Activated T-helper 1 cell treated with anti-CD3 and anti-CD28 coated beads, Interleukin-12 subunit alpha, Interleukin-12 subunit beta, Interleukin-2, Interleukin-4 antibody, amounts not matched to agents 30 ng/mL and 10 ng/mL and 1 ng/mL, durations not matched to agents 14 hours and 24 hours and 36 hours (primary cell): ENCODE measurements at places on chromosomes 5 and 9. TPM values are rescaled to one million over a fixed set of nuclear protein-coding genes. Genes with fewer than 3 reads are reported as not detected.
A peak's percentile ranks its signal among the peaks of the same experiment; 100 is the strongest.

DNA sequence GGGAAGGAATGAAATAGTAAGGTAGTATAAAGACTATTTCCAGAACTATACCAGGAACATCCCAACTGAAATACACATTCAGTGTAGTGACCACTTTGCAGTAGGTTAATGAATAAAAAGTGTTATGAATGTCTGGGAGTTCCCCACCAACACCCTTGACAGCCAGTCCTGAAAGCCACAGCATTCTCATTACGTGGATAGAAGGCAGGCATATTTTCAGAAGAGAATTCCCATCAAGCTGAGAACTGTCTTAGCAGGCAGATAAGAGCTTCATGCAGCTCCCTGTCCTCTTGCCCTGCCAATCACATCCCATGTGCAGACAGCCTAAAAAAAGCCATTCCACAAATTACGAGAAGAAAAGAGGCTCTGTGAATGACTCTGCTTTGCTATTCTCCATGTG, 695.0 kb downstream of the DTWD2 start:
- H3K4me1 ChIP-seq, result no peaks in the 10 kb centered on the region
- no peaks in the 10 kb centered on the region for H3K27me3 ChIP-seq
- DNase-seq, result no peak
- H3K36me3 ChIP-seq, result no peaks in the 10 kb centered on the region
- H3K27ac ChIP-seq, result no peak overlapping the region

DNA sequence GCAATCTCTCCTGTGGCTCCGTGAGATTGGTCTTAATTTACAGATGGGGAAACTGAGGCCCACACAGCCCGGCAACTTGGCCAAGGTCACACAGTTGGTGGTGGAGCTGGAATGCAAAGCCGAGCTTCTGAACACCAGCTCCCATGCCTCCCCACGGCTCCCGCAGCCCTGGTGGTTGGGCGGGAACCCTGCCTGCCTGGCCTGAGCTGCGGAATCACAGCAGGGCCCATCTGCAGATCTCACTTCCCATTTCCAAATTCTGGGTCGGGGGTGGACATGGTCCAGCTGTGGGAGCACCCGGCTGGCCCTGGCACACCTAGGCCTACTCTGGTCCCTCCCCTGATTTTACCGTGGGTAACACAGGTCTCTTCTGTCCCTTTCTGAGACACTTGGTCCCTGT, 35.3 kb upstream of the PHYKPL start:
- no peaks in the 10 kb centered on the region for H3K36me3 ChIP-seq
- peaks cover 5% of the 10 kb centered on the region for H3K27me3 ChIP-seq
- H3K4me3 ChIP-seq, result no peak overlapping the region
- H3K4me1 ChIP-seq, result no peaks in the 10 kb centered on the region
- DNase-seq, result no peak

- no peaks in the 10 kb centered on the region for H3K4me1 ChIP-seq
- no peak overlapping the region for H3K27ac ChIP-seq
- no peaks in the 10 kb centered on the region for H3K36me3 ChIP-seq
- H3K27me3 ChIP-seq, result peaks cover 8% of the 10 kb centered on the region
These were observed 108.1 kb downstream of the LHFPL2 start for GRCh38 chr5:78540335-78541085.

GRCh38 chr5:5188376-5189050, 48.4 kb downstream of the ADAMTS16 start:
- H3K27me3 ChIP-seq, result no peaks in the 10 kb centered on the region
- H3K27ac ChIP-seq, result no peak overlapping the region
- no peak overlapping the region for H3K4me3 ChIP-seq
- H3K36me3 ChIP-seq, result no peaks in the 10 kb centered on the region

GRCh38 chr5:139708434-139708861, 60.3 kb downstream of the CXXC5 start:
- H3K4me3 ChIP-seq, result no peak overlapping the region
- H3K27me3 ChIP-seq, result peaks cover 50% of the 10 kb centered on the region
- peaks cover 5% of the 10 kb centered on the region for H3K4me1 ChIP-seq
- no peak for DNase-seq

Gene FAM81B
- total RNA-seq, result not detected in 2 replicates

DNA sequence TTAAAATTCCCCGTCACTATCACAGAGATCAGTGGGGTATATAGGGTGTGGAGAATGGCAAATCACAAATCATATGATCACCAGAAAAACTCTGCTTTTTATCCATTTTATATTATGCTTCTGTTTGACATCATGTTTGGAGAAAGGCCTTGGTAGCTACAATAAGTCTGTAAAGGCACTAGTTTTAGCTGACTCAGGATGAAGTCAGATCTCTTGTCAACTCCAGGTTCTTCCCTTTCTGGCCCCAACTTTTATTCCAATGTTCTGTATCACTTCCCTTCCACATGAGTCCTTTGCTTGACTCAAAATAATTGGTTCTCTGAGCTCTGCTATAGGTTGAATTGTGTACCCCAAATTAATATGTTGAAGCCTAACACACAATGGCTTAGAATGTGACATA, 484.9 kb downstream of the PTPRD start:
- no peaks in the 10 kb centered on the region for H3K4me1 ChIP-seq
- no peaks in the 10 kb centered on the region for H3K27me3 ChIP-seq
- H3K36me3 ChIP-seq, result no peaks in the 10 kb centered on the region
- no peak for DNase-seq
- no peak overlapping the region for H3K4me3 ChIP-seq
- H3K27ac ChIP-seq, result no peak overlapping the region

Gene SPATA31A6
- total RNA-seq, result not detected in 2 replicates

- no peak for DNase-seq
- H3K36me3 ChIP-seq, result no peaks in the 10 kb centered on the region
- no peak overlapping the region for H3K27ac ChIP-seq
- H3K27me3 ChIP-seq, result no peaks in the 10 kb centered on the region
- no peak overlapping the region for H3K4me3 ChIP-seq
These were observed 170.1 kb upstream of the ADCY2 start for GRCh38 chr5:7225826-7226225.

Gene GRIN3A
- total RNA-seq, result not detected in 2 replicates

DNA sequence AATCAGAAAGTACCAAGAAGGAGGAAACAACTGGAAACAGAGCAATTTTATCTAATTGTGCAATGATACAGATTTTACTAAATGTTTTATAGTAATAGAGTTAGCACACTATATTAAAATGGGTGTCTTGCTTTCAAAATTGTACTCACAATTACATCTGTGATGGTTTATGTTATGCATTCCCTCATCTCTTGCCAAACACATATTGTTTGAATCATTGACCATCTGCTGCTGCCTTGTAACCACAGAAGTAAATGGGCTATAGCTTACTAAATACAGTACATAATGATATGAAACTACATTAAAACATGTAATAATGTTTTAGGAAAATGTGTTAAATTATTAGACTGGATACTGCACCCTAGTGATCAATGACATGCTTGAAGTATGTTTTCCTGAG, 158.1 kb downstream of the SLC25A46 start:
- DNase-seq, result no peak
- H3K27me3 ChIP-seq, result peaks cover 6% of the 10 kb centered on the region
- H3K36me3 ChIP-seq, result no peaks in the 10 kb centered on the region
- no peak overlapping the region for H3K4me3 ChIP-seq

Gene HAPLN1
- not detected in 2 replicates for total RNA-seq

DNA sequence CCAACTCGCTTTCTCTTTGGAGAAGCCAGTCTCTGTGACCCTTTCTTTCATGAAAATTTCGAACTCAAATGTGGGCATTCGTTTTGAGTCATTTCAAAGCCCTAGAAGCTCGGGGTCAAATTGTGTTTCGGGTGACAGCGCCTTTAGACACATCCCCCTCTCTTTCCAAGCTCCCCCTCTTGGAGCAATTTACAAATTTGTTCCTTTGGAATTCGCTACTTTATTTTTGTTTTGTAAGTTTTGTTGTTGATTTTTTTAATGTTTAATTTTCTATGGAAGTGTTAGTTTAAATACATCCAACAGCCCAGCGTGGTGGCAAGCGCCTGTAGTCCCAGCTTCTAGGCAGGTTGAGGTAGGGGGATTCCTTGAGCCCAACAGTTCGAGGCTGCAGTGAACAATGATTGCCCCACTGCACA, 4.6 kb upstream of the BARX1 start:
- no peak for DNase-seq
- H3K36me3 ChIP-seq, result peaks cover 2% of the 10 kb centered on the region
- H3K4me3 ChIP-seq, result peak overlapping the region; percentile 66
- H3K4me1 ChIP-seq, result peaks cover 26% of the 10 kb centered on the region
- H3K27ac ChIP-seq, result no peak overlapping the region

Gene IL7R
- total RNA-seq, result 47.2 and 50.8 TPM in 2 replicates

GRCh38 chr5:51201708-51202107, 181.5 kb upstream of the ISL1 start:
- H3K27me3 ChIP-seq, result no peaks in the 10 kb centered on the region
- H3K4me3 ChIP-seq, result no peak overlapping the region
- no peaks in the 10 kb centered on the region for H3K36me3 ChIP-seq
- no peak for DNase-seq
- H3K27ac ChIP-seq, result no peak overlapping the region

DNA sequence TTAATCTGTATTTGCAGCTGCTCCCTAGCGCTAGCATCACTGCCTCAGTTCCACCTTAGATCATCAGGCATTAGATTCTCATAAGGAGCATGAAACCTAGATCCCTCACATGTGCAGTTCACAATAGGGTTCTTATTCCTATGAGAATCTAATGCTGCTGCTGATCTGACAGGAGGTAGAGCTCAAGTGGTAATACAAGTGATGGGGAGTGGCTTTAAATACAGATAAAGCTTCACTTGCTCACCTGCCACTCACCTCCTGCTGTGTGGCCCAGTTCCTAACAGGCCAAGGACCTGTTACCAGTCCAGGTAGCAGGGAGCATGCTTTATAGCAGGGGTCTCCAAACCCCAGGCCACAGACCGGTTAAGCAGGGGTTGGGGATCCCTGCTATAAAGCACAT, 22.6 kb upstream of the RNF20 start:
- no peaks in the 10 kb centered on the region for H3K4me1 ChIP-seq
- H3K36me3 ChIP-seq, result no peaks in the 10 kb centered on the region
- no peak overlapping the region for H3K4me3 ChIP-seq
- H3K27ac ChIP-seq, result no peak overlapping the region
- H3K27me3 ChIP-seq, result peaks cover 3% of the 10 kb centered on the region

DNA sequence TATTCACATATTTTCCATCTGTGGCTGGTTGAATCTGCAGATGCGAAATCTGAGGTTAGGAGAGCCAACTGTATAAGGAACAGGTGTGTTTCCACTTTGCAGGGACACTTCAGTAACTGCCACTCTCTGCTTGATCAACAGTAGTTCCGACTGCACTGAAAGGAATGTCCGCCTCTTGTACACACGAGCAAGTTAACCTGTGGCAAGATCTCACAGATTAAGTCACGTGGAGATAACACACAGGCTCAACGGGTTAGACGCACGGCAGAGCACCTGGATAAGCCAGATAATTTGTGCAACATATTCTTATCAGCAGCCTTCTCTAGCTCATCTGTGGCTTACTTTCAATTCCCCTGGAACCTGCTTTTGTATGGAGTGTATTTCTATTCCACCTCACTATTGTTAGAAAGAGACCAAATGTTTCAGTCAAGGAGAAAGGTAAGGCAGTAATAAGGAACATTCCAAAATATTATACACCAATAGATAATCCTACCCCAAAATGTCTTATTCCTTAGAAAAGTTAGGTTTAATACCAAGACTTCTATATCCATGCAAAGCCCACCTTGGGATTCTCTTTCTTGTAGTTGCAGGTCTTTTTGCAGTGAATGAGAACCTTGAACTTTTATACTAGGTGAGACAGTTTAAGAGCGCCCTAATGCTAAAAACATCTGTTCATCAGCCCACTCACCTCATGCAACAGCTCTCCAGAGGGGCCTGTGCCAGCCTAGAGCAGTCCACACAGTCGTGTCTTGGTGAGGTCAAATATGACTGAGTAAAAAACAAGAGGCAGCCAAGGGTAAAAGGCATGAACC, 6.5 kb upstream of the C9 start:
- no peaks in the 10 kb centered on the region for H3K4me1 ChIP-seq
- H3K4me3 ChIP-seq, result no peak overlapping the region
- no peak overlapping the region for H3K27ac ChIP-seq
- no peak for DNase-seq

Gene PCDHGB5
- 0.56 and 0.83 TPM in 2 replicates for total RNA-seq

DNA sequence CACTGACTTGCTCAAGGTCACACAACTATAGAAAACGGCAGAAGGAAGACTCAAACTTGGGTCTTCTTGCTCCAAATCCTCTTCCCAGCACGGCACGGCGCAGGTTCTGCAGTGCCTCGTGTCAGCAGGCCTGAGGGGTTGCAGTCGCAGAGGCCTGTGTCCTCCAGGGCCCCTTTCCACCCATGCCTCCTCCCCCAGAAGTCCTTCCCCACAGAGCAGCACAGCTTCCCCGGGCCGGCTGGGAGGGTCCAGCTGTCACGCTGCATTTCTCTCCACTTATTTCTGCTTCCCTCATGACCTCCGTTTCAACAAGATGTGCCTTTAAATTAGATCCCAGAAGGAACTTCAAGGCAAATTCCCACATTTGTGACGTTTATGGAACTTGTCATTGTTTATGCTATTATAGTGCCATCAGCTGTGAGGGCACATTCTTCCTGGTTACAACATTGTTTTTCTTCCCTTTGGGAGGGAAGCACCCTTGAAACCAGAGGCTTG, 148.4 kb downstream of the C5orf15 start:
- no peaks in the 10 kb centered on the region for H3K36me3 ChIP-seq
- H3K27me3 ChIP-seq, result peaks cover 12% of the 10 kb centered on the region
- no peak overlapping the region for H3K27ac ChIP-seq
- no peak overlapping the region for H3K4me3 ChIP-seq
- no peak for DNase-seq

GRCh38 chr9:93072383-93072795, 13.9 kb downstream of the SUSD3 start:
- peaks cover 29% of the 10 kb centered on the region for H3K4me1 ChIP-seq
- H3K27me3 ChIP-seq, result no peaks in the 10 kb centered on the region
- no peak overlapping the region for H3K4me3 ChIP-seq
- no peak overlapping the region for H3K27ac ChIP-seq
- no peak for DNase-seq

DNA sequence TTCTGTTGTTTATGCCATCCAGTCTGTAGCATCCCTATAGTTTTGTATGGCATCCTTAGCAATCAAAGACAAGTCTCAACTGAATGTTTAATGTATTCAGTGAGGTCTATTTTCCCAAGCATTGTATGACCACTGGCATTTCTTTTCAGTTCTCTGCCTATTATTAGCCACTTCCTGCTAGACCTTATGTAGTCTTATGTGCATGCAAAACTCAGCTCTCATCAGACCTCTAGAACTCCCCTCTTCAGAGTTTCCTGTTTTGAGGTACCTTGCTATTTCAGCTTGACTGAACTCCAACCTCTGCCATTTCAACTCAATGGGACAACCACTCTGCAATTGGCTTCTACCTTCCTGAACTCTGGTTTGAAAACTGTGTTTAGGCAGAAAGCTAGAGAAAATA, 113.2 kb downstream of the SLC25A46 start:
- no peaks in the 10 kb centered on the region for H3K36me3 ChIP-seq
- H3K27ac ChIP-seq, result no peak overlapping the region
- H3K4me3 ChIP-seq, result no peak overlapping the region
- H3K27me3 ChIP-seq, result no peaks in the 10 kb centered on the region
- H3K4me1 ChIP-seq, result no peaks in the 10 kb centered on the region
- no peak for DNase-seq
